ENCODE measurements at places on chromosomes 11 and 22. TPM values are rescaled to one million over a fixed set of nuclear protein-coding genes. Genes with fewer than 3 reads are reported as not detected.

DNA sequence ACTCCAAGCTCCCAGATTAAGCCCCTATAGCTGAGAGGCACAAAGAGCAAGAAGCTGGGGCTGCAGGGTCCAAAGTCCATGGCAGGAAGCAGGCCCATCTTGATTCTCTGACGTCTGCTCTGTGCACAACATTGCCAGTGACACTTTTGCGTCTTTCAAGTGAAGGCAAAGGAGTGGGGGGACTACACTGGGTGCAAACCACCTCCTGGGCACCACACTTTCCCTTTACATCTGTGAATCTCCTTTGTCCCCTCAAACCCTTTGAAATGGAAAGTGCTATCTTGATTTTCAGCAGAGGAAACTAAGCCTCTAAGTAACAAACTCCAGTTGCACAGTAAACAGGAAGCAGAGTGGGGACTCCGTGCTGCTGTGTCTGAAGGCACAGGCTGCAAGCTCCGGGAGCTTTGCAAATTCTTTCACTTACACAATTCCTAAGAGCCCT, 428.0 kb downstream of the LARGE1 start:
- no peaks in the 10 kb centered on the region for H3K4me1 ChIP-seq
- no peak overlapping the region for H3K27ac ChIP-seq
- H3K4me3 ChIP-seq, result no peak overlapping the region
- no peak for DNase-seq

DNA sequence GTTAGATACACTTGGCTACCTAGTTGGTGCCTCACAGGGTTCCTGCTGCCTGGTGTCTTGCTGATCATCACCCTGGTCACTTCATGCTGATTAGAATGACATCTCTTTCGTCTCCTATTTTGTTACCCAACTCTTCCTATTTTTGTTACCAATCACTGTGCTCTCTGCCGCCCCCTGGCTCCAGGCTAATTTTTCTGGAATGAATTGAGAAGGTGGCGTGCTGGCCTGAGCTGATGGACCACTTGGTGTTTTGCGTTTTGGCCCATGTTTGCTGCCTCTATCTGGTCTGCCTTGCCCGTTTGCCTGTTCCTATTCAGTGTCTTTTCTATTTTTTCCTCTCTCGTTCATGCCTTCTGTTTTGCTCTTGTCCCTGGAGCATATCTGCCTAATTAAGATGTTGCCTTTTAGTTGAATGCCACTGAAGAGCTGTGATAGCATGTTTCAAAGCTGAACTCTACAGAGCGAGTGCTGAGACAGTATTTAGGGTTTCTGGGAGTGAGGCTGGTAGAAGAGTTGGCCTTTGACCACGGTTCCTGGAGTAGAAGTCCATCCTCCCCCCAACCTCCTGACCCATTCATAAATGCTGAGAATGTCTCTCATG, 5.9 kb upstream of the ATF4 start:
- no peak overlapping the region for H3K4me3 ChIP-seq
- DNase-seq, result no peak
- peaks cover 32% of the 10 kb centered on the region for H3K36me3 ChIP-seq
- H3K27ac ChIP-seq, result no peak overlapping the region
- peaks cover 11% of the 10 kb centered on the region for H3K4me1 ChIP-seq

MN1 gene
- polyA plus RNA-seq, result 2.2 TPM

ACTN3 gene
- polyA plus RNA-seq, result not detected

DNA sequence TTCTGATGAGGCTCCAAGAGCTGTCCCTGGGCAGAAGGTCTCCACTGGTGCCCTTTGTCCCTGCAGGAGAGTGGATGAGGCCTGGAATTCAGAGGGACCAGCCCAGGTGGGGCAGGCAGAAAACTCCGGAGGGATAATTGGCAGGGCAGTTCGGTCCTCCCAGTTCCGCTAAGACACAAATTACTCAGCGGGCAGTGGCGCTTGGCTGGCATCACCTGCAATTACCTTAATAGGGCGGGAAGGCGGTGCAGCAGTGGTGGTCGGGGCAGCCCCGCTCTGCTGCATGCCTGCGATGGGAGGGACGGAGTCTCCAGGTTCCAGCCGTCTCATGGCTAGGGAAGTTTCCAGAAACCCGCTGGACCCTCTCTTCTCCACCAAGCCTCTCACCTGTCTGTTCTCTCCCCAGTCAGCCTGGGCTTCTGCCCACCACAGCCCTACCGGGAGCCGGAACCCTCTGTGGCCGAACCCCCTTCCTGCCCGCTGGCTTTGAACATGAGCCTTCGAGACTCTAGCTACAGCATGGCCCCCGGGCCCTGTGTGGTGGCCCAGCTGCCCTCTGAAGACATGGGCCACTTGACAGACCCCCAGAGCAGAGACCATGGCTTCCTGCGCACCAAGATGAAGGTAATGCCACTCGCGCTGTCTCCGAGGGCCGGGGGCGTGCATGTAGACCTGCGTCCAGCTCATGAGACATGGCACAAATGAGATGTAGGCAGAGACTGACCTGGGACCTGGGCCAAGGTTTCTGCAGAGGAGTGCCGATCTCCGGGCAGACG, 7.0 kb downstream of the OVOL1 start:
- H3K27me3 ChIP-seq, result peaks cover 5% of the 10 kb centered on the region
- no peak overlapping the region for H3K27ac ChIP-seq
- peaks cover 3% of the 10 kb centered on the region for H3K36me3 ChIP-seq
- peaks cover 32% of the 10 kb centered on the region for H3K4me1 ChIP-seq

DNA sequence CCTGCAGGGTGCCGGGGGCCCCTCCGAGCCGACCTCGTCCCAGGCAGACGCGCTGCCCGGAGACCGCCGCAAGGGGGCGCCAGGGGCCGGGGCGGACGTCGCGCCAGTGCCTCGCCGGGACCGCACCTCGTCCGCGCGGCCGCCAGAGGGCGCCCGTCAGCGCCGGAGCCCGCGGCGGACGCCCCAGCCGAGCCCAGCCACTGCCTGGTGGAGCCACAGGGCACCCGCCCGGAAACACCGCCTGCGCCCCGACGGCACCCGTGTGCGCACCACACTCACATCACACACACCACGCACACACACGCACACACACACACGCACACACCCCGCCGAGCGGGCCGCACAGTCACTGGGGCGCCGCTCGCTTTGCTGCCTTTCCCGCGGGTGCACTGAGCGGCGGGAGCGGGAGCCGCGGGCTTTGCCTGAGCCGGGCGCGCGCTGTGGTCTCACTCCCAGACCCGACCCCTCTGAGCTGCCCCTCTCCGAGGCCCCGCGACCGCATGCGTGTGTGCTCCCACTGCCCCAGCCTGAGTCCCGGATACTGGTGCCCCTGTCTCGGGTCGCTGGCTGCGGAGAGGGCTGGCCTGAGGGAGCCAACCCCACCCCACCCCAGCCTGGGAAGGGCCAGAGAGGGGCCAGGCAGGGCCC, 449.3 kb downstream of the OPCML start:
- DNase-seq, result no peak
- H3K36me3 ChIP-seq, result no peaks in the 10 kb centered on the region
- no peaks in the 10 kb centered on the region for H3K4me1 ChIP-seq
- no peaks in the 10 kb centered on the region for H3K27me3 ChIP-seq
- H3K4me3 ChIP-seq, result peak overlapping the region; percentile 15
- H3K27ac ChIP-seq, result no peak overlapping the region

Measured in keratinocyte (primary cell).